ENCODE measurements at places on chromosomes 5 and 9. TPM values are rescaled to one million over a fixed set of nuclear protein-coding genes. Genes with fewer than 3 reads are reported as not detected.

PCDHGB1 gene
- total RNA-seq: not detected

IRX4 gene
- not detected for total RNA-seq

NRARP gene
- total RNA-seq: 5.0 TPM

PGM5 gene
- not detected for total RNA-seq

PLCXD3 gene
- not detected for total RNA-seq

HMMR gene
- 85.0 TPM for total RNA-seq

GRCh38 chr5:75640826-75641225 is 29.6 kb downstream of the ANKDD1B start:
- no peak overlapping the region for H3K4me3 ChIP-seq
- H3K27ac ChIP-seq: no peak overlapping the region
- no peak for DNase-seq
- H3K27me3 ChIP-seq: peaks cover 7% of the 10 kb centered on the region
- H3K4me1 ChIP-seq: no peaks in the 10 kb centered on the region

DNA sequence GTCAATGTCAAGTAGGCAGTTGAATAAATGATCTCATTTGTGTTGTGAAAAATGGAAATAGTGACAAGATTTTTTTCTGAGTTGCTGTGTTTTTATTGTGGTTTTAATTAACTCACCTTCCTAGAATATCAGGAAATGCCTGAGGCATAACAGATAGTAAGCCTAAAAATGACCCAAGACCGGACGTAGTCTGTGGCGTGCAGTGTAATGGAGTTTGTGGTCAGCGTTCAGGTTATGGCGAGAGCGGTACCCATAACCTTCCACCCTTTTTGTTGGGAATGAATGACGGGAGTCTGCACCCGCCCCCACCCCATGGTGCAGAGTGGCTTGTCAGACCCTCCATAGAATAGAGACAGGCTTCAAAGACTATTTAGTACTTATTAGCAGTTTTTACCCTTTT is 119.3 kb downstream of the GALNT10 start:
- peak; percentile 21 for DNase-seq
- peaks cover 42% of the 10 kb centered on the region for H3K36me3 ChIP-seq
- no peaks in the 10 kb centered on the region for H3K27me3 ChIP-seq
- H3K27ac ChIP-seq: peak overlapping the region; percentile 82

DNA sequence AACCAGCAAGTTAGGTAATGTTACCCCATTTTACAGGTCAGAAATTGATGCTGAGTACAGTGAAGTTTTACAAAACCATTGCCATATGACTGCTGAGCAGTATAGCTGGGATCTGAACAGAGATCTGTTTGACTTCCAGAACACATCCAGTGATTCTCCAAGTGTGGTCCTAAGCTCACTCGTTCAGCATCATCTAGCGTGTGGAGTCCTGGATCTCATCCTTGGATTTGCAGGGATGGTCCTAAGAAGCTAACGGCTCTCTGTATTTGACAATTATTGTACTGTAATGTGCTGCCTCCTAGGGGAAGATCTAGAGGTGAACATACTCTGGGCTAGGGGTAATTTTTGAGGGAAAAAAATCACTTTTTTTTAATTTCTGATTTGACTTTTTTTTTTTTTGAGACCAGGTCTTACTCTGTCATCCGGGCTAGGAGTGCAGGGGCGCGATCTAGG is 1.4 kb downstream of the SLC26A2 start:
- DNase-seq: no peak
- H3K27ac ChIP-seq: peak overlapping the region; percentile 48
- H3K27me3 ChIP-seq: no peaks in the 10 kb centered on the region
- peaks cover 29% of the 10 kb centered on the region for H3K4me1 ChIP-seq

GRCh38 chr9:21294364-21294774 is 10.7 kb downstream of the IFNA5 start:
- H3K27ac ChIP-seq: no peak overlapping the region
- H3K4me1 ChIP-seq: peaks cover 14% of the 10 kb centered on the region
- no peaks in the 10 kb centered on the region for H3K36me3 ChIP-seq
- DNase-seq: peak; percentile 40
- H3K4me3 ChIP-seq: no peak overlapping the region
- peaks cover 48% of the 10 kb centered on the region for H3K27me3 ChIP-seq

DNA sequence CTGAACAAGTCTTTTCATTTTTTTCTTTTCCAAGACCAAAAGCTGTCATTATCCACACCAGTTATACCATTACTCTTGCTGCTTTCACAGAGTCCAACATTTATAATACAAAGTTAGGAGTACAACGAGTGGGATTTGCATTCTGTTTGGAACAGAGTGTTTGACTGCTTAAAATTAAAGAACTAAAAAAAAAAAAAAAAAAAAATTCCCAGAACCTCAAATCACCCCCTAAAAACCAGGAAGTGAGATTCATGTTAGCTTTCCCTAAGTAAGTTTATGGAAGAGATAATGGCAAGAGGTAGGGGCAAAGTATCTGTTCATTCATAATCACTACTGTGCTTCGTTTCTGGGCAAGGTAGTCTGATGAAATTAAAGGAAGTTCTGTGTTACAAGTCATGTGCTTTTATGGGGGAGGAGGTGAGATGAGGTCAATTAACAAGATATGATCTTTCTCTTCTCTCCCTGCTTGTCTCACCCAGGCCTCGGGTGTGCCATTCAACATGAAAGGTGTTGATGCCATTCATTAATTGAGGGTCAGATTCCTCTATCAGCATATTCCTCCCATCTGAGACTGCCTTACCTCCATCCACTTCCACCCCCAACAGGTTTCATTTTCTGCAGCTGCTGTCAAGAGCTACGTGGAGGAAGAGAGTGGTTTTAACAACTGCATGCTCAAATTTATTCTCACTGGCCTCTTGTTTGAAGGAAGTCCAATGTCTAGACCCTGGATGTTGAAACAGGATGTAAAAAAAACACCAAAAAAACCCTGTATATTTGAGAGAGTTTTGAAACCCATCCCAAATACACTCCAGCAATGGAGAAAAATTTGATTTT is 58.1 kb downstream of the MARCHF3 start:
- H3K27me3 ChIP-seq: no peaks in the 10 kb centered on the region
- H3K4me3 ChIP-seq: peak overlapping the region; percentile 64
- peaks cover 35% of the 10 kb centered on the region for H3K4me1 ChIP-seq
- DNase-seq: peak; percentile 24
- H3K27ac ChIP-seq: peak overlapping the region; percentile 93

GRCh38 chr9:91771027-91771426 is 179.0 kb downstream of the ROR2 start:
- DNase-seq: no peak
- no peak overlapping the region for H3K27ac ChIP-seq
- H3K4me3 ChIP-seq: no peak overlapping the region
- H3K36me3 ChIP-seq: no peaks in the 10 kb centered on the region

DNA sequence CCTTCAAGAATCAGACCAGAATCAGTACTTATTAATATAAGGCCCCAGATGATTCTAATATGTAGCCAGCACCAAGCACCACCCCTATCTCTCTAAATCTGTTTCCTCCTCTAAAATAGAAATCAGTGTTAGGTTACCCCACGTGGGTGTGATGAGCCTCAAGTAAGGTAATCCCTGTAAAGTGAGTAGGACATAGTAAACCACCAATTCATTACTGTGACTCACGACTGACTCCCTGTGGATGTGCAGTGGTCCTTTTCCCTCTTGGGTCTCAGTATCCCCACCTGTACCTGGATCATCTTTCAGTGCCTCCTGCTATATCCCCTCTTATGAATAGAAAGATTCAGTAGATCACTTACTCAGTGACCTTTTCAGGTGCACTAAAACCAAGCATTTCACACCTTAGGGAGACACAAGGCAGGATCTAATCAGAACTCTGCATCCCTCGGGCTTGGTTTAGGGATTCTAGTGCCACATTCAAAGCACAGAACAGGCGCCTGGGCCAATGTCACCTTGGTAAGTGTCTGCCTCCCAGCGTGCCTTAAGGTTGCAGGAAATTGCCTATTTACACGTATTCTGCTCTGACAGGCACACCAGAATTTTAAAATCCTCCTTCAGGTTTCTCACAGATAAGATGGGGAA is 12.2 kb upstream of the ALDH1B1 start:
- H3K4me3 ChIP-seq: no peak overlapping the region
- no peaks in the 10 kb centered on the region for H3K27me3 ChIP-seq
- no peaks in the 10 kb centered on the region for H3K4me1 ChIP-seq
- no peaks in the 10 kb centered on the region for H3K36me3 ChIP-seq
- DNase-seq: no peak

DNA sequence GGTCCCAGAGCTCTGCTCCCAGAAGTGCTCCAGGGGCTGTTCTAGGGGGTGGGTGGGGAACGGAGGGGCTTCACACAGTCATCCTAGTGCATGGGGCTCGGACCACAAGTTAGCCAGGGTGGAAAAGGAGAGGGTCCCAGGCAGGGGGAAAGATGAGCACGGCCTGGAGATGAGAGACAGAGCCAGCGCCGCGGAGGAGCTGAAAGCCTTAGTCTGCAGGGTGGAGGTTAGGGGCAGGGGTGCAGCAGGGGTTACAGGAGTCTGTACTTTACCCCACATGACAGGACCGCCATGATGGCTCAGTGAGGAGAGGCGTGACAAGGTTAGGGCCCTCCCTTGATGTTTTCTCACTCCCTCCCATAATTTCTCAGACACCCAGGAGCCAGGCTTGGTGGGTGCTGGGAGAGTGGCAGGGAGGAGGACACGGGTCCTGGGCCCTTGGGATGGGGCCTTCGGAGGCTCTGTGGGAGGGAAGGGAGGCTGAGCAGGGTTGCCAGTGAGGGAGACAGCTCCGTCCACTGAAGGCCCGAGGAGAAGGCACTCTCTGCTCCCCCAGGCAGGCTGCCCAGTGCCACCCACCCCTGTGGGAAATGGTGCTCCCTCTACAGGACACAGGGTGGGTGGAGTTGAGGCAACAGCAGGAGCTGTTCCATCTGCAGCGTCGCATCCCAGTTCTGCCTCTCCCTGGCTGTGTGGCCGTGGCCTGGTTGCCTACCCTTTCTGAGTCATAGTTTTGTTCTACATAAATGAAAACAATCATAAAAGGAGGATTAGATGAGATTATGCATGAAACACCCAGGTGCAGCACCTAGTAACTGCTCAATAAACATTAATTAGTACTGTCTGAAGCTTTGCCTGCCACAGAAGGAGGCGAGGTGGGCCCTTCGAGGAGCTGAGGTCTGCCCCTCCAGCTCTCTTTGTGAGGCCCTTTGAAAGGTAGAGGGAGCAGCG is 66.2 kb downstream of the NDST1 start:
- no peaks in the 10 kb centered on the region for H3K36me3 ChIP-seq
- no peaks in the 10 kb centered on the region for H3K4me1 ChIP-seq
- no peak overlapping the region for H3K27ac ChIP-seq
- no peaks in the 10 kb centered on the region for H3K27me3 ChIP-seq
- no peak overlapping the region for H3K4me3 ChIP-seq
- DNase-seq: no peak

DNA sequence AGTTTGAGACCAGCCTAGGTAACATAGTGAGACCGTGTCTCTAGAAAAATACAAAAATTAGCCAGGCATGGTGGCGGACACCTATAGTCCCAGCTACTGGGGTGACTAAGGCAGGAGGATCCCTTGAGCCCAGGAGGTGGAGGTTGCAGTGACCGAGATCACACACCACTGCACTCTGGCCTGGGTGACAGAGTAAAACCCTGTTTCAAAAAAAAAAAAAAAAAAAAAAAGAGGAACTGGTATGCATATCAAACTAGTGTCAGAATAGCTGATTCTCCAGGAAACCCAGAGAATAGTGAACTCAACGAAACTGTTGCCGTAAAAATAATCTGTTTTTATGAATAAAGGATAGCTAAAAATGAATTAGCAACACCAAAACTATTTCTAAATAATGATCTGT is 126.6 kb upstream of the BASP1 start:
- DNase-seq: no peak
- no peak overlapping the region for H3K27ac ChIP-seq
- H3K36me3 ChIP-seq: no peaks in the 10 kb centered on the region
- no peaks in the 10 kb centered on the region for H3K4me1 ChIP-seq
- H3K27me3 ChIP-seq: no peaks in the 10 kb centered on the region
- no peak overlapping the region for H3K4me3 ChIP-seq

DNA sequence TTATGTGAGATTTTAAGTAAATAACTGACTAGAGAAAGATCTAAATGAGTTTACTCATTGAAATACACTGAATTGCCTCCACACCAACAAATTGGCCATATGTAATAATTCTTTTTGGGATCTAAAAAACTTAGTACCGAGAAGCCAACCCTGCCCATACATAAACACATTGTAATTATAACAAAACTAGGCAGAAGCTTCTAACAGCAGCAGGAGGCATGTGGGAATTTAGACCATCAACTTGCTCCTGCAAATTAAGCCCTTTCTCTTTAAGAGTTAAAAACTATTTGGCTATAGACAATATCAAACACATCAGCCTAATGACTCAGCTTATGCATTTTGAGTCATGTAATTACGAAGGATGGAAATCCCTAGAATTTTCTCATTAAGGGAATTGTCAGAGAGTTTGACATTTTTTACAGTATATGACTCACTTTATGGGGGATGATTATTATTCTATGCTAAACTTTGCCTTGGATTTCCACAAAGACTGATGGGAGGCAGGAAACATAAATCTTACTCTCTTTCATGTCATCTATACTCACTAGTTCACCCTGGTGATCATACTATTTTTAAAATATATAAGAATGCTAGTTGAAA is 1.0 kb downstream of the IL7R start:
- peaks cover 86% of the 10 kb centered on the region for H3K36me3 ChIP-seq
- peak overlapping the region; percentile 80 for H3K4me3 ChIP-seq
- H3K4me1 ChIP-seq: peaks cover 74% of the 10 kb centered on the region
- H3K27me3 ChIP-seq: no peaks in the 10 kb centered on the region
- H3K27ac ChIP-seq: peak overlapping the region; percentile 95
- DNase-seq: no peak

DNA sequence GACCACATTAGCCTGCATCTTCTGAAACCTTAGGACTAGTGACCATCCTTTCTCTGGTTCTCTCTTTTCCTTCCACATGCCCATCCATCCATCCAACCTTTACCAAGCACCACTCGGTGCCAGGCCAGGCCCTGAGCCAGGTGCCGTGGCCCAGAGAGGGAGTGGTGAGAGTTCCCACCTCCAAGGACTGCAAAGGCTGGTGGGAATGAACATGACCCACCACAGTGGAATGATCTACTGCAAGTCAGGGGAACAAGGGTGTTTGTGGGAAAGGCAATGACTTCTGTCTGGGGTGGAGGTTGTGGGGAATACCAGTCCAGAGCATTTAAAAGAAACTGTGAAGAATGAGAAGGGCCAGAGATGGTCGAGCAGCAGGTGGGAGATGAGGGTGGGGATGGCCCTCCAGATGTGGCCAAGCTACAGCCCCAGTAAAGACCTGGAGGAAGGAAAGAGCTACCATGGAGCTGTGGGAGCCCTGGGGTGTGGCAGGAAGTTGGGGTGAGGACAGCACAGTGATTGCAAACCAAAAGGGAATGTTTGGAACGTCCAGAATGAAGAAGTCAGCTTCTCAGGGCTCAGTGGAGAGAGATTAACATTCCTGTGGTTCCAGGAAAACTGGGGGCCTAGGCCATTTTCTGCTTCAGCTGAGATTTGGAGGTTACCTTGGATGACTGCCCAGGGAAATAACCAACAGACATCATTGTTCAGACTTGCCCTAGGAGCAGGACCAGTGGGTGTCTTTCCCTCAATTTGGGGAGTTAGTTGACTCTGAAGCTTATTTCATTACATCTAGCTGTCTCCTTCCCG is 30.7 kb upstream of the CORO2A start:
- no peaks in the 10 kb centered on the region for H3K4me1 ChIP-seq
- H3K27ac ChIP-seq: no peak overlapping the region
- H3K4me3 ChIP-seq: no peak overlapping the region
- no peak for DNase-seq
- H3K36me3 ChIP-seq: no peaks in the 10 kb centered on the region
- no peaks in the 10 kb centered on the region for H3K27me3 ChIP-seq
